ENCODE measurements at places on chromosomes 6 and 20. TPM values are rescaled to one million over a fixed set of nuclear protein-coding genes. Genes with fewer than 3 reads are reported as not detected.

GRCh38 chr20:14828459-14828858 is 491.0 kb upstream of the FLRT3 start:
- H3K27ac ChIP-seq = no peak overlapping the region
- DNase-seq = no peak
- H3K4me1 ChIP-seq = no peaks in the 10 kb centered on the region
- H3K36me3 ChIP-seq = no peaks in the 10 kb centered on the region
- no peak overlapping the region for H3K4me3 ChIP-seq

DNA sequence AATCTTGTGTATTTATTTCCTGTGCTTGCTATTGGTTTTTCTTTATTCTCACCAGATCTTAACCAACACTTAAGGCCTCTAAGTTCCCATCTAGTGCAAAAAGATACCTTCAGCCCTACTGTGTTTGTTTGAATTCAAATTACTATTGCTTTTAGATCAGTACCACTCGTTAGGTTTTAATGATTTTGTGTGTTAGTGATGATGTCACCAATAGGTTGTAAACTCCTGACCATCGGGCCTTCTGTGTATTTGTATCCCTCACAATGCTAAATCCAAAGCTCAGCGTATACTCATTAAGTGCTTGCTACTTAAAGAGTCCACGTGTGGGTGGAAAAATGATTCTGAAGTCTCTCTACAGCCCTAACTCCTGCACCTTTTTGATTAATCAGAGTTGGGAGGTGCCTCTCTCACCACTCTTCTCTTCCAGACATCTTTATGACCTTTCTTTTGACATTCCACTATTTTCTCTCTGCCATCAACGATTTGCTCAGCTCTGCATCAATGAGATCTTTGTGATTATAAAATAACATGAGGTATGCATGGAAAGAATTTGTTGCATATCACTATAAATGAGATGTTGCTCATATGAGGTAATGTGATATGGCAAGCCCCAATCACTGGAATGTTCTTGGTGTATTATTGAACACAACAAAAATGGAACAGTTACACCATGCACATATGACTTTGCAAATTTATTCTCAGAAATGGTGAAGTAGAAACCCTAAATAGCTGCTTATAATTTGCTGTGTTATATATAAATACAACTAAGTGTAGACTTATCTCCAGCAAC is 55.1 kb upstream of the LAMA2 start:
- no peak overlapping the region for H3K4me3 ChIP-seq
- H3K4me1 ChIP-seq = no peaks in the 10 kb centered on the region
- no peaks in the 10 kb centered on the region for H3K36me3 ChIP-seq
- no peak overlapping the region for H3K27ac ChIP-seq

- peak overlapping the region; percentile 66 for H3K4me3 ChIP-seq
- peaks cover 7% of the 10 kb centered on the region for H3K4me1 ChIP-seq
- DNase-seq = peak; percentile 70
Observed at GRCh38 chr6:105994118-105994590, 92.0 kb upstream of the PRDM1 start.

DNA sequence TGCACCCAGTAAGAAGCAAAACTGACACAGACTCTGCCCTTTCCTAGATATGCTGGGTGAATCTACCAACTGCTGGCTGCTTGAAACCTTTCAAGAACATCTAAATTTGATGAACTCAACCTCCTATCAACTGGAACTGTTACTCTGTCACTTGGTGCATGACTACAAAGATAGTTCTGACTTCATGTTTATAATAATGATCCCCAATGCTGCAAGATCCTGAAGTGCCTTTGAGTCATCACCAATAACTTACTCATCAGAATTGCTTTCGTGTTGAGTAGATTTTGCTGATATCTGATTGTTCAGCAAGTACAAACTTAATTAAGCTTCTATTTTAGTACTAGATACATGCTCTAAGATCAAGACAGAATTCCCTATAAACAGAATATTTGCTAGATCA is 100.2 kb upstream of the ARMC2 start:
- H3K4me1 ChIP-seq = no peaks in the 10 kb centered on the region
- H3K27ac ChIP-seq = no peak overlapping the region
- H3K4me3 ChIP-seq = no peak overlapping the region
- H3K27me3 ChIP-seq = no peaks in the 10 kb centered on the region

The FAM83C gene
- not detected for total RNA-seq

DNA sequence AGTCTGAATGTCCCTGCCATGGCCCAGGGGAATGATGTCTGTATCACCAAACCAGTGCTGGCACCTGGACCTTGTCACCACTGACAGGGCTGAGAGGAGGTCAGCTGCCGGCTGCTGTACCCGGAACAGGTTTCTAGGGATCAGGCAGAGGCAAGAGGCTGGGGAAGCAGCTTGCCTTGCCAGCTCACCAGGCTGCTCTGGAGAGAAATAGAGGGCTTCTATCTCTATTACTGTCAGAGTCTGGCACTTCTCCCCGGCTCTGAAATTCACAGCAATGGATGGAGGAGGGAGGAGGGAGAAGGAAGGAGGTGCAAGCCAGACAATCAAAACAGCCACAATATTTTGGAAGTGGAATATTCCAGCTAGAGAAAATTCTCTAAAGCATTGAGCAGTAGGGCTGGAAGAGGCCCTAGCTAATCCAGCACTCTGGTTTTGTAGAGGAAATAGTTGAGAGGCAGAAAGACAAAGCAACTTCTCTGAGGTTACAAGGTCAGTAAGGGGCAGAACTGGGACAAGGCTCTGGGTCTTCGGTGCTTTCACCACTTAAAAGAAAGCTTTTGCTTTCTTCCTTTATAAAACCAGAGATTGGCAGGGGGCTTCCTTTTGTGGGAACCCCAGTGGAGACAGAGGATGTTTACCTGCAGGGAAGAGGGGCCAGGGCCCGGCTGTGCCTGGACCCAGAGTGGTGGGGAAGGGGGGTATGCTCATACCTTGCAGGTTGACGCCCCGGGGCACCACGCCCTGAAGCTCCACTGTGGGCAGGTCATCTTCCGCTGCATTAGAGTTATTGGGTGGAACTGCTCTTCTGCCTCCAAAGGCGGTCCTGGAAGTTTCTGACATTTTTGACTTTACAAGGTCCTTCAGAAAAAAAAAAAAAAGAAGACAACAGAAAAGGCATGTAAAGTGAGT is 2.4 kb downstream of the F13A1 start:
- H3K4me1 ChIP-seq = no peaks in the 10 kb centered on the region
- H3K4me3 ChIP-seq = peak overlapping the region; percentile 10
- no peak overlapping the region for H3K27ac ChIP-seq
- no peak for DNase-seq

GRCh38 chr6:53086302-53086701 is 21.1 kb downstream of the FBXO9 start:
- no peak overlapping the region for H3K27ac ChIP-seq
- no peaks in the 10 kb centered on the region for H3K27me3 ChIP-seq
- no peaks in the 10 kb centered on the region for H3K4me1 ChIP-seq
- H3K4me3 ChIP-seq = no peak overlapping the region

GRCh38 chr6:119881416-119881815 is 531.9 kb upstream of the MAN1A1 start:
- no peak for DNase-seq
- H3K36me3 ChIP-seq = no peaks in the 10 kb centered on the region
- no peak overlapping the region for H3K4me3 ChIP-seq
- no peaks in the 10 kb centered on the region for H3K27me3 ChIP-seq

GRCh38 chr6:98014442-98015201 is 731.6 kb upstream of the MMS22L start:
- no peak overlapping the region for H3K27ac ChIP-seq
- no peak for DNase-seq
- H3K27me3 ChIP-seq = no peaks in the 10 kb centered on the region
- no peaks in the 10 kb centered on the region for H3K36me3 ChIP-seq
- H3K4me1 ChIP-seq = no peaks in the 10 kb centered on the region

GRCh38 chr6:23457321-23457720 is 668.7 kb upstream of the NRSN1 start:
- H3K4me1 ChIP-seq = no peaks in the 10 kb centered on the region
- H3K36me3 ChIP-seq = no peaks in the 10 kb centered on the region
- no peak for DNase-seq
- H3K27me3 ChIP-seq = no peaks in the 10 kb centered on the region

DNA sequence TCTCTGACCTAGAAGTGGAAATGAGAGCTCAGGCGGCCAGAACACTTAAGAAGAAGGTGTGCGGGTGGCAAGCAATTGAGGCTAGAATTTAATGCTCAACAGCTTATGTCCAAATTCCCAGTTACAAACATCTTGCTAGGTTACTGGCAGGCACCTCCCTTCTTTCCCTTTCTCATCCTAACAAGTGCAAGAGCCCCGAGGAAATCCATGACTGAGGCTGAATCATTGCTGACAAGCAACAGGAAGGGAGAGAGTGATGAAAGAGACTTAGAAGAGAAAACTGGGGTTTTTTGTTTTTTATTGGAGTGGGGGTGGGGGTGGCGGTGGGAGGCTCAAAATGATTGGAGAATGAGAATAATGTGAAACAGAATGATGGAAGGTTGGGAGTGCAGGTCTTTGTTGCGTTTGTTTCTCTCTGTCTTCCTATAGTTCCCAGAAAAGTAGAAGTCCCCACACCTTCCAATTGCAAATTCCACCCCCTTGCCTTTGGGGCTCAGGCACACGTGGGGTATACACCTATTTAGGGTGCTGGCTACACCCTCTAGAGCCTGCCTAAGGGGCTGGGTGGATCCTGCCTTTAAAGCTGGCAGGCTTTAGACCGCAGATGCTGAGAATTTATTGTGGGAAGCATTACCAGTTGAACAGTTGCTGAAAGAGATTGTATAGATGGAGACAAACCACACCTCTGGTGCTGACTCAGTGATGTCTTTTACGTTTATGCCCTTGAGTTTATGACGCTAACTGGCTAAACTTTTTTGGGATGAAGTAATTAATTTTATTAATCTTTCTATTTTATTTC is 1.4 kb downstream of the FAM83B start:
- H3K36me3 ChIP-seq = no peaks in the 10 kb centered on the region
- no peak for DNase-seq
- H3K4me1 ChIP-seq = no peaks in the 10 kb centered on the region
- H3K27me3 ChIP-seq = peaks cover 7% of the 10 kb centered on the region

All from upper lobe of right lung (tissue), 1 donor.